A549 treated with CORT108297 at 1 μM for 4 hours (cell line): ENCODE measurements at places on chromosomes 16 and 17. TPM values are rescaled to one million over a fixed set of nuclear protein-coding genes. Genes with fewer than 3 reads are reported as not detected.

Gene RNF135
- 22.2 to 25.7 TPM (median 24.7 TPM) in 5 replicates for total RNA-seq

Gene CCDC78
- 3.5 to 7.1 TPM (median 6.3 TPM) in 5 replicates for total RNA-seq

Gene LHX1
- total RNA-seq = 2.1 to 3.2 TPM (median 2.6 TPM) in 5 replicates

Gene PITPNM3
- 1.4 to 2.7 TPM (median 2.0 TPM) in 5 replicates for total RNA-seq

Gene TBX2
- total RNA-seq = 4.5 to 7.6 TPM (median 7.0 TPM) in 5 replicates

Gene STX1B
- 1.5 to 1.9 TPM (median 1.7 TPM) in 5 replicates for total RNA-seq

Gene MFAP4
- 0.05 to 0.06 TPM in 2 of 5 replicates, not detected in the others for total RNA-seq

Gene ARL5C
- total RNA-seq = not detected in 5 replicates

Gene NACA2
- not detected in 5 replicates for total RNA-seq

Gene TIMM22
- total RNA-seq = 25.2 to 30.5 TPM (median 29.3 TPM) in 5 replicates

Gene KRTAP4-1
- total RNA-seq = 0.09 to 0.40 TPM (median 0.24 TPM) in 4 of 5 replicates, not detected in the other

Gene GJC1
- total RNA-seq = 27.9 to 34.7 TPM (median 33.1 TPM) in 5 replicates

Gene RND2
- total RNA-seq = 0.13 to 0.22 TPM (median 0.15 TPM) in 5 replicates

Gene AGRP
- not detected in 5 replicates for total RNA-seq

Gene CDRT4
- 0.85 to 1.4 TPM (median 1.1 TPM) in 4 of 5 replicates, not detected in the other for total RNA-seq

Gene SLC38A8
- not detected in 5 replicates for total RNA-seq

Gene PLK1
- 150 to 186 TPM (median 167 TPM) in 5 replicates for total RNA-seq

Gene CCP110
- total RNA-seq = 7.7 to 10.6 TPM (median 10.2 TPM) in 5 replicates

Gene CCL7
- total RNA-seq = 0.12 to 0.24 TPM (median 0.16 TPM) in 5 replicates

Gene CTU2
- total RNA-seq = 24.3 to 36.6 TPM (median 33.9 TPM) in 5 replicates

Gene CHST4
- 0.05 to 0.13 TPM (median 0.08 TPM) in 4 of 5 replicates, not detected in the other for total RNA-seq

Gene SLFN12
- total RNA-seq = 0.06 to 0.18 TPM (median 0.09 TPM) in 3 of 5 replicates, not detected in the others

Gene P2RX1
- 0.05 to 0.07 TPM in 2 of 5 replicates, not detected in the others for total RNA-seq

Gene TP53TG3C
- 0.24 to 0.40 TPM (median 0.26 TPM) in 3 of 5 replicates, not detected in the others for total RNA-seq

Gene RGS11
- 3.5 to 5.6 TPM (median 5.3 TPM) in 5 replicates for total RNA-seq

Gene DUXB
- total RNA-seq = not detected in 5 replicates

Gene CDK5R1
- 2.5 to 3.9 TPM (median 3.8 TPM) in 5 replicates for total RNA-seq

Gene SLC5A10
- total RNA-seq = 0.12 to 0.38 TPM (median 0.20 TPM) in 5 replicates

Gene MT3
- 0.28 to 0.43 TPM in 2 of 5 replicates, not detected in the others for total RNA-seq

Gene HEATR9
- total RNA-seq = not detected in 5 replicates

Gene OSGIN1
- 24.7 to 57.0 TPM (median 29.9 TPM) in 5 replicates for total RNA-seq

Gene CDT1
- 28.0 to 36.0 TPM (median 34.9 TPM) in 5 replicates for total RNA-seq

Gene CDH13
- 0.01 TPM in 1 of 5 replicates, not detected in the others for total RNA-seq

Gene TEKT5
- total RNA-seq = not detected in 5 replicates

Gene SPATA32
- total RNA-seq = 0.14 to 0.22 TPM (median 0.18 TPM) in 5 replicates

Gene BCAR1
- 61.8 to 99.2 TPM (median 92.7 TPM) in 5 replicates for total RNA-seq

Gene VASN
- total RNA-seq = 4.2 to 8.5 TPM (median 7.4 TPM) in 5 replicates

Gene CLEC18B
- 0.18 to 0.37 TPM (median 0.26 TPM) in 5 replicates for total RNA-seq

Gene ARL16
- 45.1 to 55.5 TPM (median 52.3 TPM) in 5 replicates for total RNA-seq

Gene FNDC8
- total RNA-seq = not detected in 5 replicates

Gene NTN3
- total RNA-seq = 0.05 to 0.07 TPM in 2 of 5 replicates, not detected in the others

Gene CEP112
- total RNA-seq = 4.2 to 6.8 TPM (median 6.0 TPM) in 5 replicates

Gene GRIN2A
- not detected in 5 replicates for total RNA-seq

Gene SLC35G6
- total RNA-seq = not detected in 5 replicates

Gene RPS2
- total RNA-seq = 3,823 to 5,639 TPM (median 5,518 TPM) in 5 replicates

Gene CHST6
- 0.10 to 0.15 TPM (median 0.13 TPM) in 5 replicates for total RNA-seq

Gene DNAH9
- total RNA-seq = 0.02 TPM in 1 of 5 replicates, not detected in the others

Gene ZNF423
- total RNA-seq = 0.06 to 0.46 TPM (median 0.07 TPM) in 5 replicates

Gene CDC27
- total RNA-seq = 66.6 to 87.6 TPM (median 76.4 TPM) in 5 replicates

Gene ARHGAP44
- 2.1 to 3.4 TPM (median 2.7 TPM) in 5 replicates for total RNA-seq

Gene PYCARD
- 25.7 to 50.2 TPM (median 42.9 TPM) in 5 replicates for total RNA-seq

Gene SHMT1
- 39.0 to 48.9 TPM (median 45.2 TPM) in 5 replicates for total RNA-seq

Gene GNAO1
- 0.26 to 0.69 TPM (median 0.40 TPM) in 5 replicates for total RNA-seq

Gene MRC2
- 36.8 to 65.7 TPM (median 56.0 TPM) in 5 replicates for total RNA-seq

Gene TMEM220
- 1.9 to 3.9 TPM (median 3.3 TPM) in 5 replicates for total RNA-seq

Gene NPIPA2
- total RNA-seq = 1.2 to 1.9 TPM (median 1.4 TPM) in 5 replicates
